Natural killer cell (primary cell): ENCODE measurements at places on chromosomes 4 and X. TPM values are rescaled to one million over a fixed set of nuclear protein-coding genes. Genes with fewer than 3 reads are reported as not detected.

- no peaks in the 10 kb centered on the region for H3K36me3 ChIP-seq
- no peak overlapping the region for H3K4me3 ChIP-seq
- H3K27me3 ChIP-seq, result no peaks in the 10 kb centered on the region
- no peaks in the 10 kb centered on the region for H3K4me1 ChIP-seq
- DNase-seq, result peak; percentile 7
Observed at GRCh38 chrX:140572724-140573123, 67.9 kb upstream of the SOX3 start.

- no peaks in the 10 kb centered on the region for H3K36me3 ChIP-seq
Observed at GRCh38 chr4:56692576-56692975, 11.5 kb upstream of the HOPX start.

DNA sequence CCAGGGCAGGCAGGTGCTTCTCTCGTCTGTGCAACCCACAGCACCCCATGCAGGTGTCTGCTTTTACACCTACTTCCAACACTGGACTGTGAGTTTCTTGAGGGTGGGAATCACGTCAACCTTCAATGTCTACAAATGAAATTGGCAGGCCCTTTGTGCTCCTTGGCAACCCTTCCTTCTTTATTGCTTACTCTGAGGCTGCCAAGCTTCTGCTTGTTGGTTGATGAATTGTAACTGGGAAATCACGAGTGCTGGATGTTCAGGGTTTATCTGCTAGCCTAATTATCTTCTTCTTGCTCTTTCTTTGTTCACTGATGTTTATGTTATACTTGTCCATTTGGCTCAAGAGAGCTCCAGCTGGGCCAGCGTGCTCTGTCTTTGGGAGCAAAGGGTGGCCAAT, 2.5 kb upstream of the DGAT2L6 start:
- no peak overlapping the region for H3K27ac ChIP-seq
- no peak for DNase-seq
- no peaks in the 10 kb centered on the region for H3K4me1 ChIP-seq
- H3K36me3 ChIP-seq, result no peaks in the 10 kb centered on the region
- no peak overlapping the region for H3K4me3 ChIP-seq

Gene PAGE1
- not detected for total RNA-seq

Gene MAGEC3
- not detected for total RNA-seq
